CMK (cell line): ENCODE measurements at places on chromosomes 1 and 21.

DNA sequence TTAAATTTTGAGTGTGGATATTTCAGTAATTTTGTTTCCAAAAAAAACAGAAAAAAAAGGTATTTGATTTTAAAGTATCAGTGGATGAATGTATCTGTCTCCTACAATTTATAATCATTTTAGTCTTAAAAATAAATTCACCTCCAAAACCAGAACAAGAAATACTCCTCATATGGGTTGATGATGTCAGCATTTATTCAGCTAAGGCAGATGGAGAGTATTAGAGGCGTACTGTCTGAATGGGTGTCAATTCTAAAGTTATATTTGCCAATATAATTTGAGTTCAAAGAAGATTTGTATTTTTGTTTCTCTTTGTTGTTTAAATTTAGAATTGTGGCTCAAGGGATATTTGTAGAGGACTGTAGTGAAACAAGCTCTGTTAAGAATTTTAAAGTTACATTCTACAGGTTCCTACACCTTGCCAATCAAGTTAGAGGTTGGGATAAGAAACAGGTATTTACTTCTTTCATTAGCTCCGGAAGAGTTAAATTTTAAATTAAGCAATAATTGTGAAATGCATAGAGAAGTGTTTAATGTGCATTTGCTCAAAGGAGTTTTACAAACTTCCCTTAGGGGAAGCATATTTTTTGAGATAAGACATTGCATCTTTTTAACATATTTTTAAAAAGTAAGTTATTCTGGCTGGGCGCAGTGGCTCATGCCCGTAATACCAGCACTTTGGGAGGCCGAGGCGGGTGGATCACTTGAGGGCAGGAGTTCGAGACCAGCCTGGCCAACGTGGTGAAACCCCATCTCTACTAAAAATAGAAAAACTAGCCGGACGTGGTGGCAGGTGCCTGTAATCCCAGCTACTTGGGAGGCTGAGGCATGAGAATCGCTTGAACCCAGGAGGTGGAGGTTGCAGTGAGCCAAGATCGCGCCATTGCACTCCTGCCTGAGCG lies 1.2 kb downstream of the PLA2G4A start:
- no peak for DNase-seq

- no peak for DNase-seq
Observed at GRCh38 chr1:62355095-62355494, 35.9 kb upstream of the KANK4 start.

- DNase-seq, result no peak
Observed at GRCh38 chr1:111032295-111032897, 68.7 kb upstream of the LRIF1 start.

GRCh38 chr1:114002492-114003239 lies 23.4 kb downstream of the OLFML3 start:
- DNase-seq, result no peak

DNA sequence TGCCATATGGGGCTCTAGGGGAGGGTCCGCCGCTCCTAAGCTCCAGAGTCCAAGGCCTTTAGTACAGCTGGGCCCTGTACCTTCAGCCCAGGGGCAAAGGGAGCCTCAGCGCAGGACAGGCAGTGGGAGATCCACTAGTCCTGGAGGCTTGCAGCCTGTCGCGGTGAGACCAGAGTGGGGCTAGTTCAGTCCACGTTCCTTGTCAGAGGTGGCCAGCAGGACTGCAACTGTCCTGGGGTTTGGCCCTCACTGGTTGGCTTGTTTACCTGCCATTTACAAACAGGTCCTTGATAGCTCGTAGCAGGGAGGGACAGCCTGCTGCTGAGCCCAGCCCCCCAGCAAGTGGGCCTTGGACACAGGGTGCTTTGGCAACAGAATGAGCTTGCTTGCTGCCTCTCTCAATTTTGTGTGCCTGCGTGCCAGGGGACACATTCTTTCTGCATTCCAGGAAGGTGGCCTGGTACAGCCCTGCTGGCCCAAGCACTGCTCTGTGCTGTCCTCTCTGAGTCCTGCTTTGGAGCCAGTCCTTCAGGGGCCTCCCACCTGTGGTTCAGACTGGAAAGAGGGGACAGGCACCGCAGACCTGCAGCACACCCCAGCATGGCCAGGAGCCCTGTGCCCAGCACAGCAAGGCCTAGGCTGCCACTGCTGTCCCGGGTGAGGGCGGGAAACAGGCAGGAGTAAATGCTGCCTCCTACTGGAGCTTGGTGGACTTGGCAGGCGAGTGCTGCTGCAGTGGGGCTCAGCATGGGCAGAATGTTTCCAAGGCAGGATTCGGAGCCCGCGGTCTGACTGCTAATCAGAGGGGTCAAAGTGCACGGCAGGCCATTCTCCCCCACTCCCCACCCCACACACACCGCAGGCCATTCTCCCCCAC lies 15.2 kb downstream of the H6PD start:
- peak; percentile 32 for DNase-seq

GRCh38 chr1:154906621-154907081 lies 29.9 kb downstream of the PMVK start:
- DNase-seq, result no peak

GRCh38 chr1:18108299-18109057 lies 880 bp downstream of the IGSF21 start:
- DNase-seq, result no peak

DNA sequence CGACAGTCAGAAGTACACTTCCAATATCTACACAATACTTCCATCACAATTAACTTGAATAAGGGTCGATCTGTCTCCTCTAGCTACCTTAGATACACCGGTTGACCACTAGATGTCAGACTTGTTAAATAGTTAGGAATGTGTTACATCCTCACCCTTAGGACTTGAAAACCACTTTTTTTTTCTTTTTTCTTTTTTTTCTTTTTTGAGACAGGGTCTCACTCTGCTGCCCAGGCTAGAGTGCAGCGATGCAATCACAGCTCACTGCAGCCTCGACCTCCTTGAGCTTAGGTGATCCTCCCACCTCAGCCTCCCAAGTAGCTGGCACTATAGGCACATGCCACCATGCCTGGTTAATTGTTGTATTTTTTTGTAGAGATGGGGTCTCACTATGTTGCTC lies 120.4 kb upstream of the GREM2 start:
- peak; percentile 5 for DNase-seq

DNA sequence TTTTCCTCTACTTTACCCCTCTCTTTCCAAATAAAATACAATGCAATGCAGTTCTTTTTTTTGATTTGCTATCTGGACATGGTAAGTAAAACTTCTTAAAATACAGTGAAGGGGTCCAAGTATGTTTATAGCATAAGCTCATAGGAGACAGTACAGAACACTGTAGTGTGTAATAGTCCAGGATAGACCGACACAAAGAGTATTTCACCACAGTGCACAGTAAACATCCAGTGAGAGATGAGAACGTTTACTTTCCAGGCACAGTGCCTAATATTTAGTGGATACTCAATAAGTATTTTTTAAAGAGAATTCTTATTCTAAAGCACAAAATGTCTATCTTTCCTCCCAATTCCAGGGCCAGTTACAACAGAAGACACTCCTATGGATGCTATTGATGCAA lies 14.9 kb downstream of the MIA3 start:
- DNase-seq, result no peak

GRCh38 chr1:2213576-2214505 lies 14.3 kb upstream of the SKI start:
- DNase-seq, result no peak

DNA sequence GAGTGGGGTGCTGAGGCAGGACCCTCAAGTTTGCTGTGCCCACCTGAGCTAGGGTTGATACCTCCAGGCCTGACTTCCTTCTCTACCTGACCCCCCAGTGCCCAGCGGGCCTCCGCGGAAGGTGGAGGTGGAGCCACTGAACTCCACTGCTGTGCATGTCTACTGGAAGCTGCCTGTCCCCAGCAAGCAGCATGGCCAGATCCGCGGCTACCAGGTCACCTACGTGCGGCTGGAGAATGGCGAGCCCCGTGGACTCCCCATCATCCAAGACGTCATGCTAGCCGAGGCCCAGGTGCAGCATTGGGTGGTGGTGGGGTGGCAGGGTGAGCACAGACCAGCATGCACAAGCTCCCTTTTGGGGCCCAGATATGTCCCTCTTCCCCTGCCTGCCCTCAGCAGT lies 51.3 kb upstream of the KDM4A start:
- DNase-seq, result no peak

- DNase-seq, result no peak
Observed at GRCh38 chr1:160117709-160118183, 2.2 kb downstream of the ATP1A2 start.

GRCh38 chr1:110811529-110811928 lies 61.4 kb upstream of the CD53 start:
- DNase-seq, result no peak

- no peak for DNase-seq
Observed at GRCh38 chr1:161311595-161312181, 1.9 kb upstream of the MPZ start.

- no peak for DNase-seq
Observed at GRCh38 chr1:206887701-206888100, 9.5 kb upstream of the IL24 start.

GRCh38 chr1:202571719-202572339 lies 138.4 kb downstream of the SYT2 start:
- DNase-seq, result no peak

GRCh38 chr1:15113146-15113545 lies 40.4 kb upstream of the TMEM51 start:
- DNase-seq, result no peak

GRCh38 chr1:207935166-207935583 lies 24.2 kb upstream of the CD34 start:
- peak; percentile 94 for DNase-seq

GRCh38 chr1:107459204-107459904 lies 318.5 kb downstream of the NTNG1 start:
- DNase-seq, result no peak

DNA sequence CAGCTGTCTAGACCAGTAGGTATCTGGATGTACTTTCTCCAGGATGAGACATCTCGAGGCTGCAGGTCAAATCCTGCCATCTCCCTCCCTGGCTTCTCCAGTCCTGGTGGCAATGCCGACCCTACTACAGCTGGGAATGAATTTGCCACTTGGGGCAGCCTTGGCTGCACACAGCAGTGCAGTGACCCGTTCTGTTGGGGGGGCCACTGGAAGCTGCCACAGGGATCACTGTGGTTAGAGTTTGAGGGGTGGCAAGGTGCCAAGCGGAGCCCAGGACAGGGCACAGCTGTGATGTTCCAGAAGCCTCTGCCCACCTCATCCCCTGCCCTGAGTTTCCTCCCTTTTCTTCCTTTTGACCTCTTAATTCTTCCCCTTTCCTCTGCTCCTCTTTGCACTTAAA lies 17.1 kb downstream of the COL6A2 start:
- DNase-seq, result no peak

GRCh38 chr1:15522551-15522950 lies 1.5 kb downstream of the CASP9 start:
- DNase-seq, result no peak

GRCh38 chr1:245074232-245074747 lies 80.5 kb upstream of the KIF26B start:
- no peak for DNase-seq

GRCh38 chr1:6033986-6034749 lies 11.5 kb upstream of the KCNAB2 start:
- no peak for DNase-seq

DNA sequence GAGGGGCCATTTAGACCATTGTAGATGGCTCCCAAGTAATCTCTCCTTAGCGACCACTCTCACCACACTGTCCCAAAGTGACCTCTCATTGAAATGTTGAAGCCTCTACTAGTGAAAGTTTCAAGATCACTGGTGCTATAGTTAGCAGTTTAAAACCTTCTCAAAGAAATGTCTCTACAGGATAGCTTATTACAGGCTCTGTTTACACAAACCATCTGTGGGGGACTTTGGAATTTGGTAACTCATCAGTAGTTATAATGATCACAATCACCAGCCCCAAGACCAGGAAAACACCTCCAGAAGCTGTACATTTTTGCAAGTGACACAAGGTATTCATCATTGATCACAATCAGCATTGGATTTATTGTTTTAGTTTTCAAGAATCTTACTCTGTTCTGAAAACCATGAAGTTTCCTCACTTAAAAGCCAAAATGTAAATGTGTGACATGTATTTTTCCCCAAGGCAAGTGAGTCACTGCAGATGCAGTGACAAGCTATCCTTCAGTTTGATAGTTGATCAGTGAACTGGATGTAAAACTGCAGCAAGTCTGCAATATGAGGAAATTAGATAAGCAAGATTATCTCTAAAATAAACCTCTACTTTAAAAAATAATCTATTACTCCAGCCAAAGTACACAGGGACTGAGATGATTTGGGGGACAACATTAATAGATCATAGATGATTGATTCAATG lies 41.9 kb downstream of the C21orf91 start:
- DNase-seq, result no peak

- no peak for DNase-seq
Observed at GRCh38 chr1:229127301-229127700, 143.6 kb upstream of the RAB4A start.

DNA sequence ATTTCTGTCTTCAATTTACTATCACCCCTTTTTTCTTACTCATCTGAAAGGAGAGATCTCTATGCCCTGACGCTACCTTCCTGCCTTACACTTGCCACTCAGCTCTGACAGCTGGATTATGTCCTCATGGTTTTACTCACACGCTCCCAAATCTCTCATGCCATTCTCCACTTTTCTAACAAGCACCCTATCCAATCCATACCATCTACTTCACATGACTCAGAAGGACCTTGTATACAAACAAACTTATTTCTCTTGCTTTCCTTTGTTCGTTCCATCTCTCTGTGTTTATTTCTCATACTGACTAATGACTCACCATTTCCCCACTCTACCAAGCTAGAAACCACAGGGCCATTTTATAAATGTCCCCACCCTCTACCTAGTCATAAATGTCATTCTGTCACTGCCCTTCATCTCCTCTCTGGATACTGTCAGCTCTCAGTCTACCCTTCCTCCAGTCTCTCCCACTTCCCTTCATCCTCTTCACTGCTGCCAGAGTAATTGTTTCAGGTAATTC lies 87.3 kb downstream of the USP24 start:
- no peak for DNase-seq
